ENCODE measurements at places on chromosomes 7 and 10.

DNA sequence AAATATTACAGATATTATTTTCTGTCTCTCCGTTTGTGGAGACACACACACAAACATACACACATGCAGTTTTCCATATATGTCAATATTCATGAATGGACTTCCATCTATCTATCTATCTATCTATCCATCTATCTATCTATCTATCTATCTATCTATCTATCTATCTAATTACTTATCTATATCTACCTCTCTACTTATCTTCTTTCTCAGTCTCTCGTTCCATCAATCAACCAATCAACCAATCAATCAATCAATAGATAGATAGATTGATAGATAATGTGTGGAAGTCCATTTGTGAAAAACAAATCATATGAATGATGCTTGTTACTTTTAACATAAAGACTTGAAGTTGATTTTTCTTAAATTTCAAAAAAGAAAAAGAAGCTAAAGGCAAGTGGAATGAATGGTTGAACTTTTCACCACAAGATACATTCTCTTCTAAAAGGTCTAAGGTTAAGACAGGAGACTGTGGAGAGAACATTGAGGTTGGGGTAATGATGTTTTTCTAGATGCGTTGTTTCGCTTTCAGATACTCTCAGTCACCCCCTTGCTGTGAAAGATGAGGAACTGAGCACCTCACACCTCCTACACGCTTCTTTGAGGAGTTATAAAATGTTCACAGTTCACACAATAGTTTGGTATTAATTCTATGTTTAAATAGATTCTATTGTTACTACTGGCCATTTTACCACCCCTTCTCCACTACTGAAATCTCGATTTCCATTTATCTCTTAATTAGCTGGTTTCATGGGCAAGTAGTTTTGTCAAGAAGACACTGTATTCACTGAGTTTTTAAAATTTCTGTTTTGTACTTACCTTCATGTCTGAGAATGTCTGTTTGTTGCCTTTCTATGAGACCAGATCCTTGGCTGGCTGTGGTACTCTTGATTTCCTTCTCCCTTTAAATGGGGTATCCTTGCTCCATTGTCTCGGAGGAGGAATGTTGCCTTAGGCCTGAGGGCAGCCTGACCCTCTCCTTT is 114.1 kb downstream of the EMX2 start:
- no peak for DNase-seq

- DNase-seq: no peak
Measured at GRCh38 chr7:98398567-98399372, 2.1 kb downstream of the BAIAP2L1 start.

DNA sequence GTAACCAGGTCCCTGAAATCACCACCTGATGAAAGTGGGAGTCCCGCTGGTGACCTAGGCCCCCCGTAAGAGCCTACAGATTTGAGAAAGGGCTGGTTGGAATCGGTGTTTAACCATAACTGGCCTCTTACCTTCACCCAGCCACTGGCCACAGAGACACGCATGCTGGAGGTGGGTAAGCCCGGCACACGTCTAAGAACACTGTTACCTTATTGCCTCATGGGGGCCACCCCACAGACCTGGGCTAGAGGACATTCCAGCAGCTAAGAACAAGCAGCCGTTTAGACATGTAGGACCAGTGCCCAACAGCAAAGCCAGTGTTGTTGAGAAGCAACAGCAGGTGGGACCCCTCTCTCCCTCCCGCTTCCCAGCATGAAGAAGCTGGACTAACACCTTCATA is 2.5 kb upstream of the GDF2 start:
- peak; percentile 58 for DNase-seq

- no peak for DNase-seq
Measured at GRCh38 chr7:20911081-20911480, 124.4 kb upstream of the SP8 start.

DNA sequence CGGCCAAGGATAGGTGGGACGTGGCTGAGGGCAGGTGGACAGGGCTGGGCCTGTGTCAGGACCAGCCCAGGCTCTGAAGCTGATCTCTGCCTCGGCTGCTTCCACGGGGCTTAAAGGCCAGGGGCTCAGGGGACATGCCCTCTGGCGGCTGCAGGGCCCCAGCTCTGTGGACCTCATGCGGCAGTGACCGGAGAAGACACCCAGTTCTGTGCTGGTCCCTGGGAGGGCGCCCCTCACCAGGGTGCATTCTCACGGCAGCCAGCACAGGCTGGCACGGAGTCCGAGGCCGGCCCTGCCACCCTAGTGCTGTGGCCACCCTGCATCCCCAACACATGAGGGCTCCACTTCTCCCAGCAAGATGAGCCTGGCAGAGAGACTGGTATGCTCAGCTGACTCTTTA is 30.3 kb downstream of the YKT6 start:
- DNase-seq: no peak

GRCh38 chr7:48880851-48881250 is 43.5 kb upstream of the CDC14C start:
- DNase-seq: no peak

- DNase-seq: no peak
Measured at GRCh38 chr7:16926283-16926682, 44.5 kb upstream of the AGR3 start.

- DNase-seq: peak; percentile 72
Measured at GRCh38 chr10:129958629-129959543, 5.2 kb downstream of the EBF3 start.

- DNase-seq: no peak
Measured at GRCh38 chr7:97973206-97973658, 16.8 kb downstream of the OCM2 start.

DNA sequence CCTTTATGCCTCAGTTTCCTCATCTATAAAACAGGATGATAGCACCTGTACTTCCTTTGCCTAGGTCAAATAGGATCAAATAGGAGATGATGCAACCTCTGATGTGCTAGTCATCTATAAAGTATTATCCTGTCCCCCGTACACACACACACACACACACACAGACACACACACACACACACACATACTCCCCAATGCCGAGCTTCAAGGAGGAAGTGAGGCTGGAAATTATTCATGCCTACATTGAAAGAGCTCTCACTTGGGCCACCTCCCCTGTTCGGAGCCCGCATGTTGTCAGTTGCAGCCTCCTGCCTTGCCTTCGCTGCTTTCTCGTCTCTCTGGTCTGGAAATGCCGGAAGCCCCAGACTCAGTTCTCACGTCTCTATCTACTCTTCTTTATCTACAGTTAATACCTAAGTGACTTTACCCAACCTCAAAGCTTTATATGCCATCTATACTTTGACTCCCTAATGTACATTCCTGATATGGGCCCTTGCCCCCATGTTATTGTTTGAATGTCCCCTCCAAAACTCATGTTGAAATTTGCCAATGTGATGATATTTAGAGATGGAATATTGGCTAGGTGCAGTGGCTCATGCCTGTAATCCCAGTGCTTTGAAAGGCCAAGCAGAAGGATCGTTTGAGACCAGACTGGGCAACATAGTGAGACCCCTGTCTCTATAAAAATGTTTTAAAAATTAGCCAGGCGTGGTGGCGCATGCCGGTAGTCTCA is 6.9 kb upstream of the UBE2H start:
- no peak for DNase-seq

GRCh38 chr10:113047963-113048781 is 98.1 kb downstream of the TCF7L2 start:
- DNase-seq: no peak

DNA sequence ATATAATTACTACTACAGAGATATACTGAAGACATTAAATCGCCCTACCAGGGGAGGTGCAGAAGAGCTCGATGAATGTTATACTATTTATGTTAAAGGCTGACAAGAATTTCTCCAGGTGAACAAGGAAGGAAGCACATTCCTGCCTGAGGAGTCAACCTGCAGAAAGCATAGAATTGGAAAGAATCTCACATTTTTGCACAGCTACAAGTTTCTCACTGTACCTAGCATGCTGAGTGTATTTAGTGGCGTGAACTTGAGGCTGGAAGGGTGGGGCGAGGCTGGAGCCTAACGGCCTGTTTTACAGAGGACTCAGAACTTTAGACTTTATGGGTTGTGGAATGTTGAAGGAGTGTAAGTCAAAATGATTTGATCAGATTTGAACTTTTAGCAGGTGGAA is 373.6 kb upstream of the LRGUK start:
- no peak for DNase-seq

All from left forelimb (tissue), 1 donor.